NCI-H1105 treated with DMSO at 0.1 percent for 48 hours (cell line): ENCODE measurements at places on chromosomes 6 and 20.

DNA sequence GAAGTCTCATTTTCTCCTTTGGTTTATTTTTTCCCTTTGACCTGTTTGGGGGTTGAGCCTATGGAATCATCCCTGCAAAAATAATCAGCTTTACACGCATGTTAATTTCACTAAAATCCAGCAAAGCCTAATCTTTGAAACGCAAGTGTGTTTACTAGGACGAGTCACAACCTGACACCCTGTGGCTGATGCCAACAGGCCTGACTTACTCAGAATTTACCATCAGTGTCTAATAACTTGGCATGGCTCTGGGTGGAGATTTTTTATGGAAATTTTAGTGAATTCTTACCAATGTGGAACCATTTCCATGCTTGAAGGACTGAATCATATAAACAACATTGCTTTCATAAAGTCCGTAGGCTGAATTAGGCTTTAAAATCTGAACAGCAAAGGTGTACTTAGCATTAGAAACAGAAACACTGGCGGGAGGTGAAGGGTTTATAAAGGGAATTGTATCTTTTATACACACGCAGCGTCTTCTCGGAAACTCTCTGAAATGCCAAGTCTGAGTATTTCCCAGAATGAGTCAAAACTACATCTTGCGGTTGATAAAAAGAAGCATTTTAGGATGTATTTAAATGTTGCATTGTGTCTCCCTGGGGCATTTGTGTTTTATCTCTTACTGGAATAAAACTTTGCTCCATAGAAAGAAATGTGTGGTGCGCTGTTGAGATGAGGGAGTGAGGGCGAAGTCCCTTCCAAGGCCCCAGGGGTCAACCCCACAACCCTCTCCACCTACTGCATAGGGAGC is 81.2 kb downstream of the DACT2 start:
- peak; percentile 5 for DNase-seq

GRCh38 chr6:82687855-82688254 is 324.2 kb downstream of the TPBG start:
- DNase-seq: no peak

DNA sequence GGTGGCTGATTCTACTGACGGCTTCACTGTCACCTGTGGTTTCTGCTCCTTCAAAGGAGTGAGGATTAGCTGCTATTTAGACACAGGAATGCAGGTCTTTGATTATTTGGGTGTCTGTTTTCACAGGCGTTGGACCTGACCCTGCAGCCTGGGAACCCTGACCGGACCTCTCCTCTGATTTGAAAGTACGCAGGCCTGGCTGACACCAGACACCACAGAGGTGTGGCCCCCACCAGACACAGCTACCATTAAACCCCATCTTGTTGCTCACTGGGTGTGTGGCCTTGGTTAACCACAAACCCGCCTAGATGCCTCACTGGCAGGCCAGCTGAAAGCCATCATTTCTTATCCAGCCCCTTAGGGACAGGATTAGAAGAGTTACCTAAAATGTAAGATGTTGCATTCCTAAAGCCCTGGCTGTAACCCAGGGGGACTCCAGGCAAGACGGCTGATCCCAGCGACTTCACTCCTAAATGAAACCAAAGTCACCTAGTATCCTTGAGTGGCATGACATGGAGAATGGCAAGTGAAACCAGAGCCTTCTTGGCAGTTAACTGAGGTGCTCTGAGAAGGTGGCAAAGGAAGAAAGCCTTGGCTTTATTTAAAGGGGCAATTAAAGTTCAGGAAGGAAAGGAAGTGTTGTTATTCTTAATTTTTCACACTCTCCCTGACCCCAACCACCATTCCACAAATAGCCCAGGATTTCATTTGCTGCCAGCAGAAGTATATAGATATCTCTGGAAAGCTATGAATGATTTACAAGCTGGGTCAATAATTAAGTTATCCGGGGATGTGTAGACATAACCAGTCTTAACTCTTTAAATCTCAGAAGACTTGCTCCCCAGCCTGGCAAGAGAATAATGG is 169.9 kb downstream of the QRSL1 start:
- no peak for DNase-seq

- DNase-seq: no peak
Observed at GRCh38 chr6:141464896-141465295, 667.8 kb upstream of the GJE1 start.

DNA sequence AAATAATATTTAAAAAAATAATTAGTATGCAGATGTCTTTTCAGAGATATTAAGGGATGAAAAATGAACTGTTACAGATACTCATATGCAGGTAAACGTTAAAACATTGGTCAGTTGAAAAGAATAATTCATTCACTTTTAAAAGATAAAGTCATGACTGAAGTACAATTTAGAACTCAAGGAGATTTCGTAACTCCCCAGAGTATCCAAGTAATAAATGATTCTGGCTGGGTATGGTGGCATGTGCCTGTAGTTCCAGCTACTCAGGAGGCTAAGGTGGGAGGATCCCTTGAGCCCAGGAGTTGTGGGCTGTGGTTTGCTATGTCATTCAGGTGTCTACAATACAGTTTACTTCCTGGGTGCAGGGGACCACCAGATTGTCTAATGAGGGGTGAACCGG is 122.3 kb upstream of the TMEM181 start:
- no peak for DNase-seq

DNA sequence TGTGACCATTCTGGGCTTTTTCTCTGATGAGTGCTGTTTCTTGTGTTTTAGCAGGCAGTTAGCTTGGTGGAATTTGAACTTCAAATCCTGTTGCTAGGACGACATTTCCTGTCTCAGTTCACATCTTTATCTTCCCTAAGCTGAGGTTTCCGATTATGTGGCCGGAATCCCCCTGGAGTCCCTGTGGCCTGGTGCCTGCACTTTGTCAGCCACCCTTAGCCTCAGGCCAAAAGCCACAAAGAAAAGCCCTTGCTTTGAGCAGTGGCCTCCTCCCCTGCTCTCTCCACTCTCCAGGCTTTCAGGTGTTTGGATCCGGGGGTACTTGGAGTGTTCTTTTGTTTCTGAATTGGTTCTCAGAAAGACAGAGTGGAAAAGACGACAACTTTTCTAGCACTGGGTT is 59.9 kb upstream of the PMEPA1 start:
- no peak for DNase-seq

GRCh38 chr6:126792340-126793085 is 326.0 kb upstream of the RSPO3 start:
- no peak for DNase-seq

GRCh38 chr6:23176471-23176870 is 607.1 kb downstream of the HDGFL1 start:
- DNase-seq: no peak

DNA sequence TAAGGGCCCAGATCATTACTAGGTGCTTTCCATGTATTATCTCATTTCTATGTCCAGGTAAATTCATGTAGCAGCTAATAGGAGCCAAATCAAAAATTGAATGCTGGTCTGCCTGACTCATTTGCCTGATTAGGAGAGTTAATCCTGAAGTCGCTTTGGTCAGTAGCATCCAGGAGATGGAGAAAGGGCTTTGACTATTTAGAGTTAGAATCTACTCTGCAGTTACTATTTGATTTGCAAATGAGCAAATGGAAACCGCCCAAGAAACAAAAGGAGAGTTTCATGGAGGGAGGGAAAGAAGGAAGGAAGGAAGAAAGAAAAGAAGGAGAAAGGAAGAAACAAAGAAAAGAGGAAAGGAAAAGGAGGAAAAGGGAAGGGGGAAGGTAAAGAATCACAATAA is 539.6 kb upstream of the MMS22L start:
- DNase-seq: no peak

DNA sequence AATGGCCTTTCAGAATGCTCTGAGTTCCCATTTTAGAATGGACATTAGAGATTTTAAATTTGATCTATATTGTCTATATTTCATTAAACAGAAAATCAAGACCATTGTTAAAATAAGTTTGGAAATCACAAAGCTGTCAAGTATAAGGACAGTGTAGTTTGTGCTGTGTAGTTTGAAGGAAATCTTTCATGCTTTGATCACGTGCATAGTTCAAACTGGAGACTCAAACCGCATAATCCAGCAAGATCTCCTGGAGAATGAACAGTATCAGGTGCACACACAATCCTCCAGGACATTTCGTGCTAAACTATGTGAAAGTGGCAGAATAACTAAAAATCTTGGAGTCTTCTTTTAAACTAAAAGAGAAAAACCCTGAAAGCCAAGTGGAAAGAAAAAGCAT is 60.8 kb upstream of the TBXT start:
- DNase-seq: no peak
